ENCODE measurements at places on chromosomes 3 and 15.

DNA sequence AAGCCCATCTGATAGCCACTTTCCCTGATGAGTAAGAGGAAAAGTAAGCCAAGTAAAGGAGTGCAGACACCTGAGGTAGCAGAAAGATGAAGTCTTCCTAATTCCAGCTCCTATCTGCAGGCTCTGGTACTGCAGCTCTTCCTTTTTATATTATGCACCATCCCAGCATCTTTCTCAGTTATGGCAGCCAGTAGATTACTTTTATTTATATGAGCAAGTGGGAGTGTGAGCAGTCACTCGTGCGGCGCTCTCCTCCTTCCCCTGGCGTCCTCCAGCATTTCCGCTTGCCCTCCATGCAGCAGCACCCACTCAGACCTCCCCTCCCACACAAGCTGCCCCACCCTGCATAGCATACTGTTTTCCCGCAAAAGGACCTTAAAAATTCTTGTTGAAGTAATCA lies 465.9 kb upstream of the DPPA4 start:
- no peak for DNase-seq

- no peak for DNase-seq
Observed at GRCh38 chr3:108088697-108089096, 2.1 kb downstream of the CD47 start.

- peak; percentile 44 for DNase-seq
Observed at GRCh38 chr15:23035964-23036566, 3.3 kb downstream of the TUBGCP5 start.

DNA sequence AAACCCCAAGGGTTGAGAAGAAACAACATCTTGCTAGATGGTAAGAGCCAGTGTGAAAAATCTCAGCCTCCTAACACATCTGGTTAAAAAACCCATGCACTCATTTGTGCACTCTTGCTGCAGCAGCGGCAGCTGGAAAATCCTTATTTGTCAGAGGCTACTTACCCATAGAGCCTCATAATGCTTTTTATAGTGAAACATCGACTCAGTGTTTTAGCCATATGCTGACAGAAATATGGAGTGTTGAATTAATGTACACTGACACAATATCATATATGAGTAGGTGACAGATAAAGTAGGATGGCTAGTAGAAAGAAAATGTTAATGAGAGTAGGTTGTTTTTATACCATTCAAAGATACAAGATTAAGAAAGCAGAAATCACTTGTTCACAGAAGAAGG lies 13.0 kb downstream of the SLC9A9 start:
- DNase-seq = no peak

GRCh38 chr3:133843634-133844033 lies 38.0 kb downstream of the SRPRB start:
- no peak for DNase-seq

GRCh38 chr3:7700977-7701376 lies 800.6 kb upstream of the LMCD1 start:
- no peak for DNase-seq

DNA sequence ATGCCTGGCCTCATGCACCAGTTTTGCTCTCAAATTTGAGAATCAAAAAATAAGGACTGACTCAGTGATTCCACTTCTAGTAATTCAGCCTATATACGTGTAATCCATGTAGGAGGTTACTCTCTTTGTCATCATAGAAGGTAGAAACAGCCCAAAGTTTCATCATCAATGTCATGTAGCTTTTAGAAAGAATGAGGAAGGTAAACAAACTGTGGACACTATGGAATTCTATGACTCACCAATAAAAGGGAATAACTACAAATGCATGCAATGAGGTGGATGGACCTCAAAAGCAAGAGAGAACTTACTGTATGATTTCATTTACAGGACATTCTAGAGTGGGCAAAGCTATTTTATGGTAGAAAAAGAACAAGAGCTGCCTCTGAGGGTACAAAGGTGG lies 93.2 kb upstream of the LRIG1 start:
- DNase-seq = no peak

DNA sequence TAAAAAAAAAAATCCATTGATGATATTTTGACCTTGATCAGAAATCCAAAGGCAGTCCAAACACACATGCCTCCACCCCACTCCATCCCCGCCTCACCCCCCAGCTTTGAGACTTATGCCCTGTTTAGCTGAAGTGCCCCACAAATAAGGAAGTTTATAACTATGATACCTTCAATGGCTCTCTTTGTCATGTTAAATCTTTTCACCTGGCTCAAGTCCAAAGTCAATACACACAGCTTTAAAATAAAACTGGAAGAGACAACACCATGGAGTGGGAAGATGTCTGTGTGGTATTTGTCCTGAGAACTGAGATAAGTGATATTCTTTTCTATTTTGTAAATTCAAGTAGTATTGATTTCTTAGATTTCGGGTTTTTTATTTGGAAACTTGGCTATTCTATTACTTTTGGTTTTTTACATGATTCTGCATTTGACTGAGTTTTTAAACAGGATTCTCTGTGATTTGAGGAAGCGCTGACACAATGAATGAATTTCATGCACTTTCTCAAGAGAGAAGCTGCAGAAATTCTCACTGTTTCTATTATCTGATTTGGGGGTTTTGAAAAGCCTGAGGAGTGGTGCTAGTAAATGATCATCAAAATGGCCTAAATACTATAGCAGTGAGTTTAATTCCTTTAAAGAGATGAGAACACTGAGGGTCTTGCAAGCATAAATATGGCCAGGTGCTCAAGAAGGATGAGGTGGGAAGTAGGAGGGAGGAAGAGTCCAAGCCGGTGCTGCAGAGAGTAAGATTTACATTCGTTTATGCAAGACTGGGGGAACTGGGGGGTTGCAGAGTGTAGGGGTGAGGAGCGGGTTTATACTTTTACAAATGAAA lies 5.2 kb downstream of the FOXB1 start:
- DNase-seq = no peak

DNA sequence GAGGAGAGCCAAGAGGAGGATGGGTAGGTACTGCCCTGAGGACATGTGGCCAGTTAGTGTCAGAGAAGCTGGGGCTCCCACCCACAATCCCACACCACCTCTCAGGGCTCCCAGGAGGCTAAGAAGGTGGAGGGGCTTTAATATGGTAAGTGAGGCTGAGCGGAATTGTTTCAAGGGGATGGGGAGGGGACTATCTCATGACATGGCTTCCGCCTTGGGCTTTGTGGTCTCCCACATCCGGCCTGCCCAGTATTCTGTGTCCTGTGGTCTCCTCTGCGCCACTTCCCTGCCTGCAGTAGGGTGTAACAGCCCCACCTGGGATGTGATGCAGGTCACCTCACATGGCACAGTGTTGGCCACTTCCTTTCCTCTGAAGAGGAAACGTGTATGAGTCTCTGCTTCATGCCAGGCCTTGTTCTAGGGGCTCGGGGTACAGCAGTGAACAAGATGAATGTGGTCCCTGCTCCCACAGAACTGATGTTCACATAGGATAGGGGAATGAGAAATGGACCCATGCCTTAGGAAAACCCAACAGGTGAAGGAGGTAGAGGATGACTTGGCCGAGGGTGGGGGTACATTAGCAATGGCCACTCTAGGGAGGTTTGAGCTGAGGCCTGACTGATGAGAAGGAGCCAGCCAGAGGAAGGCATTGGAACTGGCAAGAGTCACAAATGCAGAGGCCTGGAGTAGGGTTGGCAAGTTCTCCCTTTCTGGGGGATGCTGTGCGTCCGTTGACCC lies 3.2 kb downstream of the NEIL1 start:
- DNase-seq = peak; percentile 61

- DNase-seq = peak; percentile 18
Observed at GRCh38 chr3:38805765-38806386, 10.1 kb downstream of the SCN10A start.

GRCh38 chr3:156158656-156159295 lies 38.4 kb downstream of the KCNAB1 start:
- no peak for DNase-seq

DNA sequence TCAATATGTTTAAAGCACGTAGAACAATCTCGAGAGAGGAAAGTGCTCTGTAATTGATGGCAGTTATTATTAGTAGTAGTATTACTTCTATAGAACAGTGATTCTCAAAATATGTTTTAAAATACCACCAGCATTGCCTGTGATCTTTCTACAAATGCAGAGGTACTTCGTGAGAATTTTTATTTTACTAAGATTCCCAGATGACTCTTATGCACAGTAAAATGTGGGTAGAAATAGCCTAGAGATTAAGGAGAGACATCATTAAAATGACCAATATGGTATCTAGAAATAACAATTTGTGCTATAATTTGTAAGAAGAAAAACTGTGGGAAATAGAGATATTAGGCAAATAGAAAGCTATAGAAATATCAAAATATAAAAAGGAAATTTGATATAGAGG lies 157.9 kb downstream of the SUCNR1 start:
- no peak for DNase-seq

- DNase-seq = no peak
Observed at GRCh38 chr3:41224120-41224806, 25.0 kb downstream of the CTNNB1 start.

DNA sequence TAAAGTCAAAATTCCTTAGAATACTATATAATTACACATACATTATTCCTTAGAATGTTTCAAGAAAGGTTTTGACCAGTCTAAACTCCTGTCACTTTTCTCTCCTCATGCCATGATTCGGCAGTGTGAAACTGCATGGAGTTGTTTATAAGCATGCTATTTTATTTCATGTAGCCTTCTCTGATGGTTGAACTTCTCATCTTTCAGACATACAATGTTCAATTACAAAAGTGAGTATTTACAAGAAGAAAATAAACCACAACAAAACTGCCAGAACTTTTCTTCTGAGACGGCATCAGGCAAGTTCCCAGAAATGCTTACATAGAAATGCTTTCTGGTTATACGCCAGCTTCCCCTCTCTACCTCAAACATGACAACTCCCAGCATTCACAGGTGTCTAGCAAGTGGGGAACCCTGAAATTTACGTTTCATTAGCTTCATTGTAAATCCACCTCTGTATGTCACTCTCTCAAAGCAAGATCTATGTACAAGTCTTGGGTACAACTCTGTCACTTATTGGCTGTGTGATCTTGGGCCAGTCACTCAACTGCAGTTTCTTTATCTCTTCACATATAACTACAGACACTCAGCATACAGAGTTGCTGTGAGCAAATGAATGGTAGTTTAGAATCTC lies 42.7 kb downstream of the HDGFL3 start:
- no peak for DNase-seq

DNA sequence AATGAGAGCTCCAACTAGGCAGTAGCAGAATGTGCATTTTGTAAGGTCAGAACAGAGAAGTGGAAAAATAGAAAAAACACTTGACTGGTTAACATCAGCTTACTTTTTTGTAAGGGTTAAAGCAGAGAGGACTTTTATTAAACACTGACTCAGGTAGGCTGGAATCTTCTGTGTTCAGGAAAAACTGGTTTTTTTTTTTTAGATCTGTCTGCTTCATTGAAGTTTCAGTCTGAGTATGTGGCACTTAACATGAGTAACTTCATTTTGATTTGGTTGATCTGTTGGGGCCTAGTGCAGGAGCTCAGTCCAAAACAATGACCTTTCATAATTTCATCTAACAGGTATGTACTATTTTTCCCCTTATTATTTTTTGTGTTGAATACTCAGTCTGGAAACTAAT lies 141.1 kb downstream of the DOCK3 start:
- DNase-seq = no peak

GRCh38 chr3:88713233-88713691 lies 394.2 kb upstream of the EPHA3 start:
- no peak for DNase-seq

GRCh38 chr3:170352936-170353335 lies 4.6 kb upstream of the SKIL start:
- no peak for DNase-seq

DNA sequence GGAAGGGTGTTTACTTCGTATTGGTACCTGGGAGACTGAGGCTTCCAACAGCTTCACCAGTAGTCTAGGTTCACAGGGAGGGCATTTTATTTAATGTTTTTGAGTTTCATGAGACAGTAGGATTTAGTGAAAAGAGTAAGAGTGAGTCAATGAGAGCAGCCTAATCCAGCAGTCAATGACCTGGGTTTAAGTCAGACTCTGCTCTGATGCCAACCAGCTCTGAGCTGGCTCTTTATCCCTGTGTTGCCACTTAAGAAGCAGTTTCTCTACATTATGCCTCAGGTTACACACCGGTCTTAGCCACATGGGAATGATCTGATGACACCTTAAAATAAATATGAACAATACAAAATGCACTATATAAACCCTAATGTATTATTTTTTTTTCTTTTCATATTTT lies 59.4 kb upstream of the KCNMB2 start:
- DNase-seq = no peak

- no peak for DNase-seq
Observed at GRCh38 chr15:63783441-63783840, 50.3 kb downstream of the HERC1 start.
